SJSA1 (cell line): ENCODE measurements at places on chromosomes 7 and 10. TPM values are rescaled to one million over a fixed set of nuclear protein-coding genes. Genes with fewer than 3 reads are reported as not detected.

- H3K27ac ChIP-seq = no peak overlapping the region
- no peak overlapping the region for H3K4me3 ChIP-seq
- H3K27me3 ChIP-seq = no peaks in the 10 kb centered on the region
- peaks cover 13% of the 10 kb centered on the region for H3K36me3 ChIP-seq
- DNase-seq = no peak
- no peaks in the 10 kb centered on the region for H3K4me1 ChIP-seq
Observed at GRCh38 chr10:1034758-1035157, 9.1 kb upstream of the IDI2 start.

GRCh38 chr10:58967551-58968388, 208.7 kb upstream of the PHYHIPL start:
- H3K4me3 ChIP-seq = no peak overlapping the region
- H3K4me1 ChIP-seq = no peaks in the 10 kb centered on the region
- no peak overlapping the region for H3K27ac ChIP-seq
- H3K36me3 ChIP-seq = no peaks in the 10 kb centered on the region
- DNase-seq = no peak

- peaks cover 26% of the 10 kb centered on the region for H3K4me1 ChIP-seq
- H3K36me3 ChIP-seq = no peaks in the 10 kb centered on the region
- peak overlapping the region; percentile 27 for H3K27ac ChIP-seq
- no peak overlapping the region for H3K4me3 ChIP-seq
- peak; percentile 34 for DNase-seq
Observed at GRCh38 chr10:91653219-91653870, 20.5 kb upstream of the PPP1R3C start.

- no peaks in the 10 kb centered on the region for H3K27me3 ChIP-seq
- H3K4me1 ChIP-seq = peaks cover 13% of the 10 kb centered on the region
- no peaks in the 10 kb centered on the region for H3K36me3 ChIP-seq
Observed at GRCh38 chr10:99461230-99461629, 30.8 kb upstream of the GOT1 start.

The SYNPO2L gene
- total RNA-seq = not detected in 2 replicates

DNA sequence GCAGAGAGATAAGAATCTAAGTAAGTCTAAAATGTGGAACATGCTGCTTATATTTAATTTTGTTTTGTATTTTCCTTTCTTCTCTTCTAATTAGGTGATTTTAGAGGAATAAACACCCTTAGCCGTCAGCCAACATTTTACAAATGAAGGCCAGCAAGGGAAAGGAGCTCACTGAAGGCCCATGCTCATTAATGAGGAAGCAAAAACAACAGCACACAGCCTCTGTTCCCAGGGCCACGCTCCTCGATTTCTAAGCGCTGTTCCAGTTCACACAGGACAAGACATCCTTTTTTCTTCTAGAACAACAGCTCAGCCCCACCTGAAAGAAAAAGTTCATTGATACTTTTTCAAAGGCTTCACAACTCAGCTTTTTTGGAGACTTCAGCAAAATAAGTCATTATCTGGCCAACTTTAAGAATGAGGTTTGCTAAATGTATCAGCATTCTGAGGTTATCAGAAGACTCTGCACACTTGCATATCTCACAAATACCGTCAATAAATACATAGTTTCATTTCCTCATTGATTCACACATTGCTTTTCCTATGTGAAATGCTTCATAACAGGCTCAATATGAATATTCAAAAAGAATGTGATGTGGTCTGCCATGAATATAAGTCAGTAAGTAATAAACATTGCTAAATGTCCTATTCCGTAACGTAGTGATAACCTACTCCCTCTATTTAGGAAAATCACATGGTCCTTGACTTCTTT, 34.8 kb upstream of the SFMBT2 start:
- no peak for DNase-seq
- no peaks in the 10 kb centered on the region for H3K4me1 ChIP-seq
- no peaks in the 10 kb centered on the region for H3K36me3 ChIP-seq
- no peak overlapping the region for H3K4me3 ChIP-seq
- no peak overlapping the region for H3K27ac ChIP-seq

DNA sequence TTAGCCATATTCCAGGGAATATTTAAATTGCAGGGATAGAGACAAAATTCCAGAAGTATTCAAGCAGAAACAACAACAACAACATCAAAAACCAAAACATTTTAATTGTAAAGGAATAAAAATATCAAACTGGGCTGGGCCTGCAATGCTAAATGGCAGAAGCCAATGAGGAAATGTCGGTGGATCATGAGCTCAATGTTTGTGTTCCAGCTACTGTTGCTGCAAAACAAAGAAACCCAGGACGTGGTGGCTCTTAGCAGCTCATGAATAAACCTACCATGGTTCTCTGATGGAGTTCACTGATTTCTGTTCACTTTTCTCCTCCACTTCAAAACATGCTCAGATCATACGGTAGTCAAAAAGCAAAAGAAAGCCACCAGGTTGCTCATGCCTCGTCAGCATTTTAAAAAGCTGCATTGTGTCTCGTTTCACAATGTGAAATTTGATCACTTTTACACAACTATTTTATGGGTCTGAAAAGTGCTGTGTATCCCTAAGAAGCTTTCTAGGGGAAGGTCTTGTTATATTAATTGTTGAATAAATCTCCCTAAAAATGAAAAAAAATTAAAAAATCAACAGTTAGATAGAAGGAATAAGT, 54.0 kb downstream of the ASNS start:
- DNase-seq = no peak
- H3K4me3 ChIP-seq = no peak overlapping the region
- H3K27me3 ChIP-seq = no peaks in the 10 kb centered on the region
- H3K27ac ChIP-seq = no peak overlapping the region
- no peaks in the 10 kb centered on the region for H3K4me1 ChIP-seq
- H3K36me3 ChIP-seq = no peaks in the 10 kb centered on the region
